ENCODE measurements at places on chromosomes 12 and 14.

GRCh38 chr14:28102001-28102400, 664.6 kb upstream of the FOXG1 start:
- DNase-seq, result no peak

- no peak for DNase-seq
Measured at GRCh38 chr12:52575256-52575655, 1.6 kb upstream of the KRT74 start.

GRCh38 chr12:127237151-127237550, 1029.8 kb upstream of the TMEM132C start:
- no peak for DNase-seq

GRCh38 chr12:124140944-124141486, 153.9 kb upstream of the RFLNA start:
- no peak for DNase-seq

DNA sequence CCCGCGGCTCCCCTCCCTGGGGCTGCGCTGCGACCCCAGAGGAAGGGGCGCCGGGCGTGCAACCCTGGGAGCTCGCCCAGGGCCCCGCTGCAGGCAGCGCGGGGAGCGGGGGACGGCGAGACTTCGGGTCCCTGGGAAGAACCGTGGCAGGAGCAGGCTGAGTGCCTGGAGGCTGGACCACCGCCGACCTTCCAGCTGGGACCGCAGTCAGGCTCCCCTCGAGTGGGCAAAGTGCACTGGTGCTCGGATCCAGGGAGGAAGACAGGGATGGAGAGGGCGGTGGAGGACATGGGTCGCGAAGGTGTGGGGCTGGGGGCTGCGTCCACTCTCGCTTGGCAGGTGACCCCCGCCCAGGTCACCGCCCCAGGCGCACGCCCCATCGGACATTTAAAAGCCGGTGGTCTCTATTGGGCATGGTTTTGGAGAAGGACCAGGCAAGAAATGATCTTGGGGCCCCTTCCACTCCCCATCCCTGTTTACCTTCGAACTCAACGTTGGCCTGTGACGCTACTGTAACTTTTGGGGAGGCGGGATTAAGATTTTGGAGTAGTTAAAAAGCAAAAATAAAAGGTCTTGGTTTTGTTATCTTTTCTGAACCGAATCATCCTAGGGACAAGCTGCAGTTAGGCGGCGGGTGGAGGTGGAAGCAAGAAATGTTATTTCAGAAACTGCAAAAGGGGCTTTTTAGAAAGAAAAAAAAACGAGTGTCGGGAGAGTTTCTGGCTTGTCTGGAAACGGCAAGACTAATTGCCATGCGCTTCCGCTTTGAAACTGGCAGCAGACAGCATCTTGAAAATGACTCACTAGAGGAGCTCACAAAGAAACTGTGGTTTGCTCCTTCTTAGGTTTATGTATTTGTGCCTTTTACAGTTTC, 1.0 kb downstream of the ELK3 start:
- DNase-seq, result no peak

GRCh38 chr12:121252712-121253345, 42.9 kb downstream of the P2RX4 start:
- no peak for DNase-seq

DNA sequence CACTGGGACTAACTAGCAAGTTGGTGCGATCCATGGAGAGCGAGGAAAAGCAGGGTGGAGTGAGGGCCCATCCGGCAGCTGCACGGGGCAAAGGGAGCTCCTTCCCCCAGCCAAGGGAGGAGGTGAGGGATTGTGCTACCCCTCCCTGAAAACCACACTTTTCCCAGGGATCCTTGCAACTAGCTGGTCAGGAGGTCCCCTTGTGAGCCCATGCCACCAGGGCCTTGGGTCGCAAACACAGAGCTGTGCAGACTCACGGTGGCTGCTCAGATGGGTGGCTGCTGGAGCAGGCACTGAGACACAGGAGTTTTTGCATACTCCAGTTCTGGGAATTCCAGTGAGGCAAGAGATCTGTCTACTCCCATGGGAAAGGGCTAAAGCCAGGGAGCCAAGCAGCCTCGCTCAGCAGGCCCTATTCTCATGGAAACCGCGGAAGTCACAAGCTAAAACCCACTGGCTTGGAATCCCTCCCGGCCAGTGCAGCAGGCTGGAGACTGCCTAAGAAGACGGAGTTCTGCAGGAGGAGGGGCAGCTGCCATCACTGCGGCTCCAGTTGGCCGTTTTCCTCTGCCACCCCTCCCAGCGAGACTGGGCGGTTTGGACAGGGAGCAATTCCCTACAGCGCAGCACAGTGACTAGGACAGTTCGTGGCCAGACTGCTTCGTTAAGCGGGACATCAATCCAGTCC, 10.9 kb upstream of the ZNF705A start:
- DNase-seq, result peak; percentile 43

GRCh38 chr12:20400003-20400402, 31.7 kb downstream of the PDE3A start:
- no peak for DNase-seq

DNA sequence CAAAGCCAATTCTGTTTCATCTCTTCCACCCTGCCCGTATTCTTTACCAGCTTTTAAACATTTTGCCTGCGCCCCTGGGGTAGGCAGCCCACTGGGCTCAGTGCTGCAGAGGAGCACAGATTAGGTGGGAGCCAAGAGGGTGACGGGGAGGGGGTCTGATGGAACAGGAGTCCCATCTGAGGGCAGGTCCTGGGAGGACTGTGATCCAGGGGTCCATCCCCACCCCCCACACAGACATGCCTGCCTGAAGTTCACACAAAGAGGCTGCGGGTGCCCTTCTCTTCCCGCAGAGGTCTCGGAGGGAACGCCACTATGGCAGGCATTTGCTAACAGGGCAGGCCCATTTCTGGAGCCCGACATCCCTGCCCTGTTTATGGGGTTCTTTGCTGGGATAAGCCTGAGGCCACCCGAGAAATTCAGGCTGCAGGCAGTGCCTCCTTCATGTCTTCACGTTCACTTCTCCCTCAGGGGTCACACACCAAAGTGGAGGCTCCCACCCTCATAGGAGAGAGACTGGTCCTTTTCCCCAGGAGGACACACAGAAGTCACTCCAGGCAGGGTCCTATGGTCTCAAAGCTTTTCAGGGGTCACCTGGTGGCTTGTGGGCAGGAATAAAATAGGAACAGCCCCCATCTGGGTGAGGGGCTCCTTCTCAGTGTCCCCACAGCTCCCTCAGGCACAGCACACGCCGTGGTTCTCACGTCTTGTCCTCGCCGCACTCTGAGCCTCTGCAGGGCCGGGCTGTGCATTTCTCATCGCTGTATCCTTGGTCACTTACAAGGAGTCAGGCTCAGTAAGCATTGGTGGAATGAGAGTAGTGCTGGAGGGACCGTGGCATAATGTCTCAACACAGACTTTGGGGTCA, 12.9 kb downstream of the VASH1 start:
- DNase-seq, result no peak

- DNase-seq, result no peak
Measured at GRCh38 chr12:12069821-12070548, 754 bp upstream of the BCL2L14 start.

GRCh38 chr14:92986254-92987147, 63.6 kb downstream of the CHGA start:
- no peak for DNase-seq

GRCh38 chr14:59125156-59125555, 63.3 kb upstream of the DAAM1 start:
- no peak for DNase-seq

- DNase-seq, result no peak
Measured at GRCh38 chr14:105140581-105140980, 28.0 kb downstream of the JAG2 start.

- peak; percentile 79 for DNase-seq
Measured at GRCh38 chr14:34650786-34651584, 21.0 kb upstream of the SNX6 start.

- no peak for DNase-seq
Measured at GRCh38 chr14:105212541-105213300, 31.6 kb upstream of the NUDT14 start.

DNA sequence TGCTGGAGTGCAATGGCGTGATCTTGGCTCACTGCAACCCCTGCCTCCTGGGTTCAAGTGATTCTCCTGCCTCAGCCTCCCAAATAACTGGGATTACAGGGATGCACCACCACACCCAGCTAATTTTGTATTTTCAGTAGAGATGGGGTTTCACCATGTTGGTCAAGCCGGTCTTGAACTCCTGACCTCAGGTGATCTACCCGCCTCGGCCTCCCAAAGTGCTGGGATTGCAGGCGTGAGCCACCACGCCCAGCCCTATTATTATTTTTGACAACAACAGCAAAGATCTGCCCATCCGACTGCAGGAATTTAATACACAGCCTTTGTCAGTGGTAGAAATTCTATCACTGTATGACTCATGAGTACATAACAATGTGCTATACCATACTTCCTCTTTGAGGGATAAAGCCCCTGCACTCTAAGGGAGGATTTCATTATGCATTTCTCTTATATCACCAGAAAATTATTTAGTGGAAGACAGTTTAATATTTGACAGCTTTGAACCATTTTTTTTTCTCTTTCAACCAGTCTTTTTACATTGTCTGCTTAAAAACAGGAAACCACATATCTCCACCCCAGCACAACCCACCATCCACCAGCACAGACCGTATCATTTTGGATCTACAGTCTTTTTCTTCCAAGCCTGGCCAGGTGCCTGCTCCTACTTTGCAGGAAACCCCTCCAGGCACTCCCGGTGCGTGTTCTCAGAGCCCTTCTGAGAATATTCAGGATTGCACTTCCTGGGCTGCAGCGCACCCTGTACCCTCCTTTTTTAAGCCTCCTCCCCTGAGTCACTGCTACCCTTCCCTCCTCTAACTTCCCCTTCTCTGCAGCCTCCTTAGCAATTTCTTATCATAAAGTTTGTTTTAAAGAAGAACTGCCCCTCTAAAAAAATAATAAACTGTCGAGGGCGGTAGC, 594 bp downstream of the ARHGDIB start:
- no peak for DNase-seq

GRCh38 chr14:73784988-73785313, 66.7 kb upstream of the PTGR2 start:
- no peak for DNase-seq

DNA sequence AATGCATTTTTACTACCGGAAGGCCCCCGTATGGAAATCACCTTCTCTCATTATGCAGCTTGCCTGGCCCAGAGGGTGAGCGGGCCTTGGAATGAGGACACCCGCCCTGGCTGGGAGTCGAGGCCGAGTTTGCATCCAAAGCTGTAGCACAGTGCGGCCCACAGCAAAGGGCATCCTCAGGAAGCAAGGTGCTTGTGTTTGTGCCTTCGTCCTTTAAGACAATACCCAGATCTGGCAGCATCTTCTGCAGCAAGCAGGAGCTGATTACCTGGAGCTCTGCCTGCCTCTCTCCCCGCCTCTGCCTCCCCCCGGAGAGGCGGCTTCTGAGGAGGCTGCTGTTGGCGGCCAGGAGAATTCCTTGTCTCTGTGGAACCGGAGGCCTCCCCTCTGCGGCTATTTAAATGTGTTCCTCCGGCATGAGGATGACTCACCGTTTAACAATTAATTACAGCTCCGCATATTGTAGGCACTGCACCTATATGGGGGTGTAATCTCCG, 145.3 kb downstream of the CACNA1C start:
- no peak for DNase-seq

DNA sequence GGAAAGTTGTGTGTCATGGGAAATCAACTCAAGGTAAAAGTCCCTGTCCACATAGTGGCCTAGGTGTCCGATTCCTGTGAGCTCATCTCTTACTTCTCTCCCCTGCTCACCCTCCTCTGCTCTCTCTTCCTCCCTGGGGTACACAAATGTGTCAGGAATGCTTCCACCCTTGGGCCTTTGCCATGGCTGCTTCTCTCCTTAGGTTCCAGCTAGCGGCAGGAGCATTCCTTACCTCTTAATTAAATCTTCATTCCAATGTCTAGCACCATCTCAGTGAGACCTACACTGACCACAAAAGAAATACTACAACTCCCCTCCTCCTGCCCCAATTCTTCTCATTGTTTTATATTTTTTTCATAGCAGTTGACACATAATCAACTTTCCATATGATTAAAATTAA, 298.6 kb downstream of the PDZRN4 start:
- no peak for DNase-seq

GRCh38 chr12:3622822-3623690, 129.9 kb downstream of the CRACR2A start:
- DNase-seq, result no peak

GRCh38 chr12:24929953-24930352, 18.9 kb downstream of the BCAT1 start:
- DNase-seq, result no peak

- DNase-seq, result no peak
Measured at GRCh38 chr14:63952933-63953437, 100.2 kb downstream of the SYNE2 start.

DNA sequence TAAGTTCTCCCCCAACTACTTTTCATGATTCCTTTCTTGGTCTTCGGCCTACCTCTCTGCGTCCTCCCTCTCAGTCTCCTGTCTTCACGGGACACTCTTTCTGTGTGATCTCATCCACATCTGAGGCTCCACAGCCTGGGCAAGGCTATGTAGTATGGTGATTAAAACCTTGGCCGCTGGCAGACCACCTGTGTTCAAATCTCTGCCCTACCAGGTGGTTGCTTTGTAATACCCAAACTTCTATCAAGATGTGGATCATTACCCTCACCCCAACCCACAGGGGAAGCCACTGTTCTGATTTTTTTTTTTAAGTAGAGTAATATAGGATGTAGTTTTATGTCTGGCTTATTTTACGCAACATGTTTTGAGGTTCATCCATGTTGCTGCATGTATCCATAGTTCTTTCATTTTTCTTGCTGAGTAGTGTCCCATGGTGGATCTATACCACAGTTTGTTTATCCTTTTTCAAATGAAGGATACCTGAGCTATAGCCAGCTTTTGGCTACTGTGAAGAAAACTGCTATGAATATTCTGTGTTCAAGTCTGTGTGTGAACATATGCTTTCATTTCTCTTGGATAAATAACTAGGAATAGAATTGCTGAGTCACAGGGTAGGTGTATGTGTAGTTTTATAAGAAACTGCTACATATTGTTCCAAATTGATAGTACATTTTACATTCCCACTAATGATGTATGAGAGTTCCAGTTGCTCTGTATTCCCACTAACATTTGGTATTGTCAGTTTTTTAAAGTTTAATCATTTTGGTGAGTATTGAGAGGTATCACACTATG, 8.3 kb upstream of the STAT6 start:
- DNase-seq, result no peak

- DNase-seq, result no peak
Measured at GRCh38 chr14:54329082-54329695, 67.6 kb upstream of the CDKN3 start.

GRCh38 chr12:27277846-27278260, 33.8 kb downstream of the STK38L start:
- DNase-seq, result no peak

DNA sequence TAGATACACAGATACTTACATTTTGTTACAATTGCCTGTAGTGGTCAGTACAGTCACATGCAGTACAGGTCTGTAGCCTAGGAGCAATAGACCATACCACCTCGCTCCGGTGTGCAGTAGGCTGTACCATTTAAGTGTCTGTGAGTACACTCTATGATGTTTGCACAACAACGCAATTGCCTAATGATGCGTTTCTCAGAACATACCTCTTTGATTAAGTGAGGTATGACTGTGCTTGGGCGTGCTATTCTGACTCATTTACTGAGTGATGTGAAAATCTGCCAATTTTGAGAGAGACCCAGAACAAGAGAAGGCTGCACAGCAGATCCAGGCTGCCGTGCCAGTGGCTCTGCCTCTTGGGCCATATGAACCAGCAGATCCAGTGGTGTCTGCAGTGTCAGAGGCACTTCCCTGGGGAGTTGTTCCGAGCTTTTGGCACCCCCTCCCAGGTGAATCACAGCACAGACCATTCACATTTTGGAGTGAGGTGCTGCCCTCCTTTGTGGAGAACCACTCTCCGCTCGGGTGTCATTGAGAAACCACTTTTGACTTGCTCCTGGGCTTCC, 20.4 kb downstream of the DLK1 start:
- DNase-seq, result no peak

- DNase-seq, result no peak
Measured at GRCh38 chr12:95605087-95605486, 53.8 kb upstream of the USP44 start.
